Right atrium auricular region (tissue), 2 donors: ENCODE measurements at places on chromosomes 16 and 17.

DNA sequence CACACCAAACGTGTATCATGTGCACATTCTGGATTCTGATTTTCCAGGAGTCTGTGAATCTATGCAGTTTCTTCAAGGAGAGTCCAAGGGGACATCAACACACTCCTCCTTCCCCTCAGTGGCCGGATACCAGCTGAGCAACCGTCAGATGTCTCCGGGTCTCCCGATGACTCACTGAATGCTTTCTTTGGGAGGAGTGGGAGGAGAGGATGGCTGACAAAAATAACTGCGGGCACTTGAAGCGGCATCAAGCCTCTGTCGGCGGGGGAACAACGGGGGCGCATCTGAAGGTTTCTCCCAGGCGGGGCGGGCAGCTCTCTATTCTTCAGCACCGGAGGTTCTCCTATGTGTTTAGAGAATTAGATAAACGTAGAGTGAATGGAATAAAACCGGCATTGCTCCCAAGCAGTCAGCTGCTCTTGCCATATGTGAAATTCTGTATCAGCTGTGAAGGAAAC, 24.6 kb upstream of the LRRC75A start:
- peak; percentile 64 for DNase-seq

- DNase-seq = no peak
These were observed 12.1 kb upstream of the USP10 start for GRCh38 chr16:84687715-84688114.

DNA sequence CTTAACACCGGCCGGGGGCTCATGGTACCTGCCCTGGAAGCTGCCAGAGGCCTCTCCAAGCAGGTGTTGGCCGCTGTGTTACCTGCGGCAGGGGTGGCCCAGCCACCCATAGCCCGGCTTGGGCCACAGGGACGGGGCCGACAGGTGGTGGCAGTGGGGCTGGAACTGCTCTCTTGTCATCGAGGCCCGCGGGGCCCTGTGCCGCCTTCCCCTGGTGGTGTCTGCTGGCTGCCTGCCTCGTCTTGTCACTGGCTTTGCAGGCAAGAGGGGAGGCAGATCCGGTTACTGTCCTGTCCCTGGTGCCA, 27.1 kb downstream of the GSE1 start:
- no peak for DNase-seq

DNA sequence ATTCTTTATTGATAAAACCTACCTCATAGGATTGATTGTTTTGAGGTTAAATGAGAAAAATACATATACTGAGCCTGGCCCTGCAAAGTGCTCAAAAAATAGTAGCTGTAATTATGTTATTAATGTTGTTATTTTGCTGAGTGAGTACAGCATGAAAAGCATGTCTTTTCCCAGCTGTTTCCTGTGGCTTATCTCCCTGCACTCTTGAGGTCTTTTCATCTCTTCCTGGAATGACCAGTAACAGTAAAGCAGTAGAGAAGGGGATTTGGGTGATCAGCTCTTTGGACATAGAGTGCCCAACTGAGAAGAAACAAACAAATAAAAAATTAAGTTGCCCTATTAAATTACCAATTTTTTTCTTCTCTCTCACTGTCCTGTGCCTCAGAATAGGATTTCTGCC, 53.7 kb downstream of the NFAT5 start:
- DNase-seq = no peak

DNA sequence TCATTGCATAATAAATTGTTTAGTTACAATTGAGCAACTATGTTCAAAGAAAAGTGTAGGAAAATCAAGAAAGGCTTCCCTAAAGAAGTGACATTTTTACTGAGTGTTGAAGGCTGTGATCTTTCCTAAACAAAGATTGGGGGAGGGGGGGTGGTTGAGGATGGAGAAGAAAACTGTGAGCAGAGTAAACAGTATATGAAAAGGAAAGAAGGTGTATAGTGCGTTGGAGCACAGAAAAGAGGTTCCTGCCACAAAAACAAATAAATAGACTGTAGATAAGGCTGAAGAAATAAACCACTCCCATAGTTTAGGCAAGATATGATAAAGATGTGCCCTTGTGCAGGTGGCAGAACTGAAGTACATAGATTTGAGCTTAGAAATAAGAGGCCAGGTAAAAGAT, 8.5 kb downstream of the ABCA10 start:
- no peak for DNase-seq

DNA sequence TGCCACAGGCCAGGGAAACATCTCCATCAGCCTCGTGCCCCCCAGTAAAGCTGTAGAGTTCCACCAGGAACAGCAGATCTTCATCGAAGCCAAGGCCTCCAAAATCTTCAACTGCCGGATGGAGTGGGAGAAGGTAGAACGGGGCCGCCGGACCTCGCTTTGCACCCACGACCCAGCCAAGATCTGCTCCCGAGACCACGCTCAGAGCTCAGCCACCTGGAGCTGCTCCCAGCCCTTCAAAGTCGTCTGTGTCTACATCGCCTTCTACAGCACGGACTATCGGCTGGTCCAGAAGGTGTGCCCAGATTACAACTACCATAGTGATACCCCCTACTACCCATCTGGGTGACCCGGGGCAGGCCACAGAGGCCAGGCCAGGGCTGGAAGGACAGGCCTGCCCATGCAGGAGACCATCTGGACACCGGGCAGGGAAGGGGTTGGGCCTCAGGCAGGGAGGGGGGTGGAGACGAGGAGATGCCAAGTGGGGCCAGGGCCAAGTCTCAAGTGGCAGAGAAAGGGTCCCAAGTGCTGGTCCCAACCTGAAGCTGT, 3.4 kb downstream of the NXPH3 start:
- DNase-seq = no peak

GRCh38 chr17:81328978-81329926, 34.1 kb upstream of the SLC38A10 start:
- DNase-seq = peak; percentile 94

DNA sequence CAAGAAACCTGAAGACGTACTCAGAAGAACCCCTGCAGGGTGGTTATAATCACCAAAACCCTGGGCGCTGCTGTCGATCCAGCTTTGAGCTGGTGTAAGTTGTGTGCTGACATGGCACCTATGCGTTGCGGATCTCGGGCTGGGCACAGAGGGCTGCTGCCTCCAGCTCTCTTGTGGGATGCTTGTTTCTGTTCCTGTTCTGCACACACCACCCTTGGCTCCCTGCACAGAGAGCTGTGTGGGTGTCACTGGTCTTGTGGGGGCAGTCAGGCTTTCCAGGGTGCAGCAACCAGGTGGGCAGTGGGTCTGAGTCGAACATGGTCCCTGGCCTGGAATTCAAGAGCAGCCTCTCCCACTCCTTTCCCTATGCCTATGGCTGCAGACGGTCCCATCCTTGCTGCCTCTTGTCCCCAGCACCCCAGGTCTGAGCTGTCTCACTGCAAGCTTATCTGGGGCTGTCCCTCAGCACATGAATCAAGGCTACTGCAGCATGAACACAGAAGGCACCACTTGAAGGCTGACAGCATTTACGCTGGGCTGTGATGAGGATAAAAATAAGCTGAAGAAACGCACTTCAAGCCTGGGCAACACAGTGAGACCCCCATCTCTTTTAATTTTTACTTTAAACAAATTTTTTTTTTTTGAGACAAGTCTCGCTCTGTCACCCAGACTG, 20.1 kb downstream of the ZNF276 start:
- no peak for DNase-seq

DNA sequence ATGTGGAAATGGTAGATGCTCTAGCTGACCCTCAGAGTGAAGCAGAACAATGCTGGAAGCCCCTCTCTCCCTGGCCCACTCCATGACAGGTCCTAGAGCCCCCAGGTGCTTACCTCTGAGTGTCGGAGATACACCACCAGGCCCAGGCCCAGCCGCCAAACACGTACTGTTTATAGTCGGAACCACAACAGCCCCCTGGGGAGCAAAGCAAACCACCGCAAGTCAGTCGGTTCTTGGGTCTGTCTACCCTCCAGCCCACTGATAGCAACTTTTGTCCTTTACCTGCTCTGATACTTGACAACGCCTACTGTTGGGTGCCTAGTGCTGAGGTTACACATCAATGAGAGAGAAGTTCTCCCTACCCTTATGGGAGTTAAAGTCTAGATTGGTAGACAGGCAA, 8.7 kb downstream of the FLOT2 start:
- no peak for DNase-seq

- no peak for DNase-seq
These were observed 25.1 kb downstream of the CACNG4 start for GRCh38 chr17:66989579-66989978.

DNA sequence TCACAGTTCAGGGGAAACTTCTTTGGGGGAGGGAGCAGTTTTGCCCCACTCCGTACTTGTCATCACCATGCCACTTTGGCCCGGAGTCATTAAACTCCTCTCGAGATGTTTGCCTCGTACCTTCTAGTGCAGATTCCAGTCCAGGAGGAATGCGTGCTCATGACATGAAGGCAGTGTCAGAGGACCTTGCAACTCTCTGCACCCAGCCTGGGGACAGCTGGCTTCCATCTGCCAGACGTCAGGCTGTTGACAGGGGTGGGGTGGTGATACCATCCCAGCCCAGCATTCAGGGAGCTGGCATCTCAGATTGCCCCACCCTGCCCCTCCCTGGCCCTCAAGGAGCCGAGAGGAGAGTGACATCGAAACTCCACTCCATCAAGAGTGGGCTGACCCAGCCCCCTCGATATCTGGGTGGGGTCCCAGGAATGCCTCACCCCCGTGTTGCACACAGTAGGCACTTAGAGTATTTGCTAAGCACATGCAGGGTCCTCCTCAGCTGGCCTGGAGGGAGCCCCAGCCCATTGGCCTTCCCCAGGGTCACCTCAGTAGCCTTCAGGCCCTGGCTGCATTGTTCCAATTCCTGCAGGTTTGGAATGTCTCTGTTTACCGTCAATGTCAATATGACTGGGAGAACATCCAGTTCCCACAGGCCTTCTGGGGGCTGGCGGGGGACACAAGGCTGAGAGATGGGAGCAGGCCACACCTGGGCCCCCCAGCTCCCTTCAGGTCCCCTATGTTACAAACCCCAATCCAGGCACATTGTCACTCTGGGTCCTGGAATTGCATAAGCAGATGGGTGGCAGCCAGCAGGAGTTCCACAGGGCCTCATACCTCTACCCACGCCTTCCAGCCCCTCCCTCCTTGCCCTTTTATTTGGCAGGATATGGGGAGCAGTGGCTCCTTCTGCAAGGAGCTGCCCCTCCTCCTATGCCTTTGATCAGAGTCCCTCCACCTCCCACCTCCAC, 21.3 kb upstream of the EMP2 start:
- DNase-seq = no peak

GRCh38 chr17:48641541-48642058, 15.4 kb upstream of the HOXB9 start:
- no peak for DNase-seq

DNA sequence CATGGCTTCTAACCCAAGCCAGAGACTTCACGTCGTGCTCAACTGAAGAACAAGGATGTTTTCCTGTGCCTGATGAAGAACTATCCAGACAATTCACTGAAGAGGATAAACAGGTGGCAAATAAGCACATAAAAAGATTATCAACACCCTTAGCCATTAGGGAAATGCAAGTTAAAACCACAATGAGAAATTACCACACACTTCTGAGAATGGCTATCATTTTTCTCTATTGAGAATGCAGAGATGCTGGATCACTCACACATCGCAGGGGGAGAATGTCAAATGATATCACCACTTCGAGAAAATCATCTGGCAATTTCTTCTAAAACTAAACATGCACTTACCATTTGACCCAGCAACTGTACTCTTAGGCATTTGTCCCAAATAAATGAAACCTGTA, 162.8 kb downstream of the IRX3 start:
- no peak for DNase-seq

DNA sequence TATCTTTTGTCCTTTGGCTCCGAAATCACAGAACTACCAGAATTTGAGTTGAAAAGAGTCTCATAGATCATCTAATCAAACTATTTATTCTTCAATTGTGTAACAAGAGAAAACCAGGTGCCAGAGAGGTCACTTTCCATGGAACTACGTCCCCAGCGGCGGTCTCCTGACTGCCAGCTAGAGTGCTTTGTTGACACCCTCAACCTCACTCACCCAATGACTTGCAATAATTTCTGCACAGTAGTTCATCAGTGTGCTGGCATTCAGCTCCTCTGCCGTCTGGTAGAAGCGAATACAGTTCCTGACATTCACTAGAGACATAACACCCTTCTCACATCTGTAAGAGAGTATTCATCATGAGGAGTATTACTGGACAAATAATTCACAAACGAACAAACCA, 54.2 kb downstream of the ANKFY1 start:
- DNase-seq = no peak

DNA sequence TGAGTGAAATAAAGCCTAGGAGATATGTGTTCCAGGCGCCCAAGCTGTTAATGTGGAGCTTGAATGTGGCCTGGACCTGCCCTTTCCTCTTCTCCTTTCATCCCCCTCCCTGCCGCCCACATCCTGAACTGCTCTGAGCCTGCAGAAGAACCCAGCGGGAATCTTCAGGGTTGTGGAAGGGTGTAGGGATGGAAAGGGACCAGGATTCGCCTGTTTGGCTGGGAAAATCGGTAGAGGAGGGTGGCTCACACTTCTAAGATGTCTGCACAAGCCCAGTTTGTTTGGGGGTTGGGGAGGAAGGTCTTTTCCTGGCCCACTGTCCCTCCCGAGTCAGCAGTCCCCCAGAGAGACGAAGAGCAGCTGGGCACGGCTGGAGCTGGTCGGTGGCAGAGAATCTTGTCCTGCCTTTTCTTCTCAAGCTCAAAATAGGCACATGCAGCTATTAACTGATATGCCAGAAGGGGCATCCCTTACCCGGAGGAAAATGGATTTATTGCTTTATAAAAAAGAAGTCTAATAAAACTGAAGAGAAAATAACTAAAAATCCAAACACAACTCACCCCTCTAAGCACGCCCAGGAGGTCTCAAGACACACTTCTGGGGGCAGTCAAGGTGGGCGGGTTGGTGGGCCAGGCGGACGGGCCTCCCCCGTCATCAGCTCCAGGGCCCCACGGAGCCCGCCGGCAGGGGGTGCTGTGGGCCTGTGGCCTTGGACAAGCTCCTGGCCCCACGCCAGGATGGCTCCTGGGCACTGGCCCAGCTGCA, 11.5 kb upstream of the PITPNA start:
- DNase-seq = peak; percentile 90

- no peak for DNase-seq
These were observed 314.2 kb downstream of the FOXL1 start for GRCh38 chr16:86892509-86892908.

DNA sequence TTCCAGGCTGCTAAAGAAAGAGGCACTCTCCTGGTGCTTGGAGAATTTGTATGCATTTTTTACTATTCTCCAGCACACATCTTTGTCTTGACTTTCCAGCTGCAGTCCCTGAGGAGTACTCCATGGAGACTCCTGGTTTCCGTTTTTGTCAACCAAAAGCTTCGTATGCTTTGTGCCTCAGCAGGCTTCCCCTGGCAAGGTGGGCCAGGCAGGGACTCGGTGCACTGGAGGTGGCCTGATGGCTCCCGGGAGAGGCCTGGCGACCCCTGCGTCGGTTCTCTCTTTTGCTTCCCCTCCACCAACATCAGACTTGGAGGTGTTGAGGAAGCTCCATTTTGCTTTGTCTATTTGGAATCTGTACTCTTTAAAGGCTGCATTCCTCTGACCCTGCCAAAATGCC, 23.7 kb downstream of the CDK5R1 start:
- DNase-seq = no peak
